Muscle of back (tissue), 13 donors: ENCODE measurements at places on chromosomes 1 and 21. TPM values are rescaled to one million over a fixed set of nuclear protein-coding genes. Genes with fewer than 3 reads are reported as not detected.

Gene OR2T33
- not detected for polyA plus RNA-seq

Gene C1orf185
- polyA plus RNA-seq, result not detected

Gene ACOT11
- polyA plus RNA-seq, result 4.2 TPM

Gene MMP23B
- 22.4 TPM for polyA plus RNA-seq

Gene S100A7A
- not detected for polyA plus RNA-seq

Gene SEMA4A
- polyA plus RNA-seq, result 2.8 TPM

Gene IGSF8
- 15.8 TPM for polyA plus RNA-seq

Gene AGMAT
- 2.6 TPM for polyA plus RNA-seq

Gene CADM3
- 0.73 TPM for polyA plus RNA-seq

Gene CD244
- polyA plus RNA-seq, result 0.62 TPM

Gene LCE1D
- polyA plus RNA-seq, result not detected

Gene RGS1
- polyA plus RNA-seq, result 3.9 TPM

Gene SNRPE
- polyA plus RNA-seq, result 158 TPM

Gene RGS7
- polyA plus RNA-seq, result not detected

Gene OR2T35
- not detected for polyA plus RNA-seq

Gene OR2T29
- polyA plus RNA-seq, result not detected

Gene GOLT1A
- not detected for polyA plus RNA-seq

Gene RGS13
- polyA plus RNA-seq, result 0.22 TPM

Gene ESPN
- 1.4 TPM for polyA plus RNA-seq

Gene NID1
- polyA plus RNA-seq, result 310 TPM

Gene LIN28A
- not detected for polyA plus RNA-seq

Gene PDIK1L
- polyA plus RNA-seq, result 8.5 TPM
